ENCODE measurements at places on chromosomes 1 and 21. TPM values are rescaled to one million over a fixed set of nuclear protein-coding genes. Genes with fewer than 3 reads are reported as not detected.

DNA sequence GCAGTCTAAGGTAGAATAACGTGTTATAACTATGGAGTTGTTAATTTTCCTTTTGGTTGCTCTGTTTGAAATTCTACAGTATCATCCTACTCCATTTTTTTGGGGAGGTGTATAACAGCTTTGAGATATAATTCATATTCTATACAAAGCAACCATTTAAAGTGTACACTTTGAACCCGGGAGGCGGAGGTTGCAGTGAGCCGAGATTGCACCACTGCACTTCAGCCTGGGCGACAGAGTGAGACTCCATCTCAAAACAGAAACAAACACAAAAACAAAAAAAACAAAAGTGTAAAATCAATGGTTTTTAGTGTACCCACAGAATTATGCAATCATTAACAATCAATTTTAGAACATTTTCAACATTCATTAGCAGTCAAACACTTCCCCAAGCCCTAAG lies 33.8 kb downstream of the CNIH4 start:
- DNase-seq: no peak

The CPLANE2 gene
- 15.6 TPM for total RNA-seq

GRCh38 chr1:212754680-212755079 lies 36.9 kb downstream of the NSL1 start:
- DNase-seq: no peak

DNA sequence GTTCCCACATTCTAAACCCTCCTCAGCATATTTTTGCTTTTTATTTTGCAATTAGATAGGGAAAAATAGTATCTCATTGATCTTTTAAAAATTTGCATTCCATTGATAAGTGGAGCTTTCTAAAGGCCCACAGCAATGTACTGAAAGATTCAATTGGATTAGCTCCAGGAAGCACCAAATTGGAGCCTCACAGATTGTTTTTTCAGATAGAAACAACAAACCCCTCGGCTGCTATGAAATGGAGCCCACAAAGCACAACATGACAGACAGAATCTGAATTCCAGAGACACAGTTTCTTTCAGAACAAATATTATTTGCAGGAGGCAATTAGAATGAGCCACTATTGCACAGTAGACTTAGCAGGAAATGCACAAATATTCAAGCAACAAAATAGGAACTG lies 58.9 kb upstream of the KIF26B start:
- DNase-seq: no peak

- no peak for DNase-seq
Measured at GRCh38 chr1:17370618-17371017, 1.4 kb upstream of the PADI6 start.

- DNase-seq: no peak
Measured at GRCh38 chr1:228060458-228061190, 21.9 kb upstream of the ARF1 start.

The GLMN gene
- 15.5 TPM for total RNA-seq

- no peak for DNase-seq
Measured at GRCh38 chr1:194076646-194077045, 890.2 kb upstream of the B3GALT2 start.

- DNase-seq: no peak
Measured at GRCh38 chr1:221801251-221801661, 59.4 kb upstream of the DUSP10 start.

GRCh38 chr1:17617787-17618557 lies 78.5 kb downstream of the ARHGEF10L start:
- no peak for DNase-seq

- DNase-seq: no peak
Measured at GRCh38 chr1:218284377-218284916, 646 bp upstream of the RRP15 start.

DNA sequence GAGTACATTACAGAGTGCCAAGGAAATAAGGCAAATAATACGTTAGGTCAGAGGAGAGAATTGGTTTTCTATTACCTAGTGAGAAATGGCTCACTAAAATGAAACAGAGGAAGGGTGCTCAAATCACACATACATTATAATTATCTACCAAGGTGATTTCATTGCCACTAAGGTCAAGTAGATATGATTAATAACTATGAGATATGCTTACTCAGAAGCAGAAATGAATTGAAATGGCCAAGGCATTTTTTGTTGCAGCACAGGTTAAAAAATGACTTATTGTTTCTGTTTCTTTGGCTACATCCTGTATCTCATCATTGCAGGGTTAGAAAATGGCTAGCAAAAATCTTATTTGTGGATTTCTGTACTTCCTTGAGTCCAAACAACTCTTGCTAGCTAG lies 154.5 kb upstream of the GORAB start:
- no peak for DNase-seq

DNA sequence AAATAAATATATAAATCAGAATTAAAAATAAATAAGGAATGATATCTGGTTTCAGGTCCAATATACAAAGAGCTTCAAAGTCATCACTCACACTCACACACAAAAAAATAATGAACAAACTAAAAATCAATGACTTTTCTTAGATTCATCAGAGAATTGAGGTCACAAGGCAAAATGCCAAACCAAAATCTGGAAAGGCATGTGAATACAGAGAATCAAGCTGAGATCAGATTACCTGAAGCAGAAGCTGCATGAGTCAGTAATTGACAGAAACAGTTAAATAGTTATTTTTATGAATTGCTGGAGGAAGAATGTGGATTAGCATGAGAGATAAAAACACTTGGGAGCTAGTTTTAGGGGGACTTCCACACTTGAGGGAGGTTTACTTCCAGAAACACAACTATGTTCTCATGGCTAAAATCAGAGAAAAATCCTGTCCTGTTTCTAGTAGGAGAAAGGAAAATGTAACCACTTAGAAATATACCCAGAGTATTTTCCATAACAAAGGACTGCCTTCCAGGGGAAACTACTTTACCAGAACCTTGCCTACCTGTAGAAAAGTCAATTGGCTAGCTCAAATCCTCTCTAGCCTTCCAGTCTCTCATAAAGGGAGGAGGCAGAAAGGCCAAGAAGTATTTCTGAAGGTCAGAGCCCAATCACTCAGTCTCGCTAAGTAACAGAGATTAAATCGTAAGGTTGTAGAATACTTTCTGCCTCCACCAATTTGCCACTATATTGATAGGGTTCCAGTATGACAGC lies 536.6 kb upstream of the NR5A2 start:
- DNase-seq: no peak

GRCh38 chr21:32137931-32138330 lies 140.9 kb downstream of the MIS18A start:
- DNase-seq: no peak

- no peak for DNase-seq
Measured at GRCh38 chr1:199762572-199762971, 264.9 kb upstream of the NR5A2 start.

DNA sequence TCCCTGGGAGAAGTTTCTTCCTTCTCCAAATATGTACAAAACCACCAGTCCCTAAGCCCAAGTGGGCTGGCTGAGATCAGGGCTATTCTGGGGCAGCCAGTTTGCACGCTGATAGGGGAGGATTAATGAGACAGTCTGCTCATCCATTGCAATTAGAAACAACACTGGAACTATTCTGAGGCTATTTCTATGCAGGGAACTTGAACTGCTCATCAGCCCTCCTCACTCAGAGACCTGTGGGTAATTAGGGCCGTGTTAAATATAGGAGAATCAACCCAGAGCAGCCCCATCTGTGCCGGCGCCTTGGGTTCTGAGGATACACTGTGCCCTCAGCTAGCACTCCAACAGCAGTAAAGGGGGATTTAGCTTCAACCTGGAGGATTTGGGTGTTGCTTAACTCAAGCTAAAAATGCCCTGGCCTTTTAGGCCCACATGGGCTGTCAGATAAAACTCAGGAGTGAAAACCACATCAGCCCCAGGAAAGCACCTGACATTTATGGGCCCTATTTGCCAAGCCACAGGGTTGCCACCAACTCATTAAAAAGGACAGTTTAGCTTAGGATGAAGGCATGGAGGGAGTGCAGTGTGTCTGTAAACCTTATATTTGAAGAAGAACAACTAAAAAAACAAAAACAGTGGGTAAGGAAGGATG lies 53.9 kb downstream of the DUSP10 start:
- no peak for DNase-seq

DNA sequence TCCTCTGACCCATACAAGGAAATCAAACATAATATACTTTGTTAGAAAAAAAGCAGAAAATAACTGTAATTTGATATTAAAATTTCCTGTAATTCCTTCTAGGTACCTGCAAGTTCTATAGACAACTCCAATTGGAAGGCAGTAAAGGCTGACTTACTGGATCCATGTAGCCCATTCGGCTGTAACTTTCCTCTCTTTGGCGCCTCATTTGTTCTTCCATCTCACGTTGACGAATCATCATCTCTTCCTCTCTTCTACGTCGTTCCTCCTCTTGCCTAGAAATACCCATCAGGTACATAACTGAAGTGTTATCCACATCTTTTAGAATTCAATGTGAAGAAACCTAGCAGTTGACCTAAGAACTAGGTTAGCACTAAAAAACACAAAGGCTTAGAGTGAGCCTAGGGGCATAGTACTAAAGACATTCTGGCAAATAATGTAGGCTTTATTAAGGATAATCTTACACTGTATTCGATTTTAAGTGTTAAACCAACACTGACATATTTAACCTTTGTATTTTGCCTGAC lies 5.1 kb downstream of the SFPQ start:
- DNase-seq: no peak

GRCh38 chr1:2212532-2213491 lies 15.3 kb upstream of the SKI start:
- DNase-seq: no peak

The GCSAML gene
- total RNA-seq: not detected

DNA sequence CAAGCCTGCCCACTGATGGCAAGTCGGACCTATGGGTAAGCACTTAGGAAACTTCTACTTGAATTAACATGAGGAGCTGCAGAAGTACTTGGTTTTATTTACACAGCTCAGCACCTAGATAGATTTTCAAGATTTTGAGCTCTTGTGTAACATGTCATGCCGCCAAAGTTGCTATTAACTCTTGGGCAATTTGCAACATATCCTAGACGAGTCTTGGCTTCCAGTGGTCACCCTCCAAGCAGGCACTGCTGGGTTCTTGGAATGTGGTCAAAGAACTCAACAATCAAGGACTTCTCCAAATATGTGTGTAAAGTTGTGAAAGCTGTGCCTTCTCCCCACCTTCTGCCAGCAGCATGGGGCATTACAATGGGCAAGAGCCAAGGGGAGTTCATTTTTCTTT lies 17.8 kb upstream of the GUCA2B start:
- no peak for DNase-seq

The MSH4 gene
- 0.80 TPM for total RNA-seq

- peak; percentile 28 for DNase-seq
Measured at GRCh38 chr1:25031601-25031965, 101.5 kb upstream of the RUNX3 start.

DNA sequence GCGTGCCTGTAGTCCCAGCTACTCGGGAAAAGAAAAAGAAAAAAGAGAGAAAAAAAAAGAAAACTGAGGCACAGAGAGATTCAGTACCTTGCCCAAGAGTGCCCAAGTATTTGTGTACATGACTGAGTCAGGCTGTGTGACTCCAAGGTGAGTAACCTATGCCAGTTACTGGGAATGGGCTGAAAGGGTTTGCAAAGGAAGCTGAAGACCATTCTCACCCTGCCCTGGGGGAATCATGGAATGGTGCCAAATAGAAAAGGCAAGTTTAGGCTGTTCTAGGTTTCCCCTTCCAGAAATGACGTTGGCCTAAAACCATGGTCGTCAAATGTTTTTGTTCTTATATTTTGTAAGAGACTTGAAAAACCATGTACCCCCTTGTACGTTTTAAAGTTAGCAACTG lies 37.9 kb upstream of the LRIG2 start:
- no peak for DNase-seq

The ADORA1 gene
- not detected for total RNA-seq

The AADACL3 gene
- not detected for total RNA-seq

The RBM11 gene
- total RNA-seq: 0.81 TPM

The KCNJ6 gene
- not detected for total RNA-seq

DNA sequence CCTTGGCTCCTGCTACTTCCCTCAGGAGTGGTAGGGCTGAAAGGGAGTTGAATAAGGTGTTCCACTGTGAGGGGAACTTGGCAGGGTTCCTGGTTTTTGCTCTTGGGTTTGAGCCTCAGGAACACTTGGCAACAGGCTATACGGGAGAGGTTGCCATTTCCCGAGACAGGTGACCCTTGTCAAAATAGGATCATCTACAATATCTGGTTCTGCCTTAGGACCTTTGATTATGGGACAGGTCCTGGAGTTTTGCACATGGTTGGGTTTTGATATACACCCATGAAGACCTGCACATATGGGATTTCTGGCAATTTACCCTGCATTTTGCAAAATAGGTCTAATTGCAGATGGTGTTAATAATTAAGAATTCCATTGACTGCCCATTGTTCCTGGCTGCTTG lies 31.1 kb downstream of the YY1AP1 start:
- no peak for DNase-seq

DNA sequence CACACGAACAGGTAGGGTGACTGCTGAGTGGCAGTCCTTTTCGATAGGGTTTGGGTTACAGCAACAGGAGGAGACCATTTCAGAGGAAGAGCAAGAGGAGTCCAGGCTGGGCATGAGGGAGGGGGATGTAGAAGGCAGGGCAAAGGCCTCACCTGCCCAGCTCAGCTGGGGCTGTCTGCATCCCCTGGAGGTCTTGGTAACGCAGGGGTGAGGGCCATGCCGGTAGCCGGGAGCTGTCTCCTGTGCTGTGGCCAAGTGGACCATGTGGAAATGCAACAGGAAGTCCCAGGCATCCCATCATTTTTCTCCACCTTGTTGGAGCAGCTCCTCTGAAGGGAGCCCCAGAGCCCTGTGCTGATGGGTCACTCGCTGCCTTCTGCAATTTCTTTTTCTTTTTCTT lies 105.4 kb upstream of the C1orf174 start:
- no peak for DNase-seq

- DNase-seq: no peak
Measured at GRCh38 chr1:184649451-184649888, 105.2 kb downstream of the EDEM3 start.

- no peak for DNase-seq
Measured at GRCh38 chr1:65826782-65827181, 34.1 kb downstream of the PDE4B start.

DNA sequence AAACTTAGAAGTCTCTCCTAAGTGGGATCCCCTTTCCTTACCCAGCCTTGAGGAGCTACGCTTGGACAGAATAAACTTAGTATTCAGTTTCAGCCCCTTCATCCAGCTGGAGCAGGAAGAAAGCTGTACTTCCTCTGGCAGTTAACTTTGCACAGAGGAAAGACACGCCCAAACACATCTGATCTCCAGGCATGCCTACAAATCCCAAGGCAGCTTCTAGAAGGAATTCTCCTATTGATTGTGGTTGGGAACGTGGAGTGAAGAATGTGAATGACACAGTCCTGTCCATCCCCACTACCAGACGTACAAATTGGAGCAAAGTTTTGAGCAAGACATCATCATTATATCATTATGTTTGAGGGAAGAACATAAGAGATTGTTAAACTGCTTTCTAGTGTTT lies 6.6 kb upstream of the AK4 start:
- no peak for DNase-seq

- DNase-seq: no peak
Measured at GRCh38 chr1:57133686-57134085, 167.9 kb upstream of the C8B start.

Data from OCI-LY7 (cell line).